Activated CD4-positive, alpha-beta T cell treated with anti-CD3 and anti-CD28 coated beads for 4 hours (primary cell): ENCODE measurements at places on chromosomes 12 and 14.

DNA sequence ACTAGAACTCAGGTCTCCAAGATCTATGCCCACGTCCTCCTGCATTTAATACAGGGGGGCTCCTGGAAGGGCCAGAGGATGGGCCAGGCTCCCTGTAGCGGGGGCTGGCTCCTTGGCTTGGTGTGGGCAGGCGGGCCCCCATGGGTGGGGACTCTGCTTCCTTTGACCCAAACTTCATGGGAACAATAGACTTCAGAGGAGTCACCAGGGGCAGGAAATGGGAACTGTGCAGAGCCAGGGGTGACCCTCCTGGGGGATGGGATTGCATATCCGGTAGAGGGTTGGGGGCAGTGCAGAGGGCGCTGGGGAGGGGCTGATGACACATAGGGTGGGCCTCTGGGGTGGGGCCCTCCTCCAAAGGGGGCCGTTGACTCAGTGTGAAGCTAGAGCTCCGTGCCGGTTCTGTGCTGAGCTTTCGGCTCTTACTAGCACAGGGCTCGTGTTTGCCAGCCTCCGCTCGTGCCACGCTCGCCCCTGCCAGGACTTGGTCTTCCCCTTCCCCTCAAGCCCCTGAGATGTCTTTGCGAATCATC is 4.6 kb downstream of the TEAD4 start:
- DNase-seq, result no peak

- DNase-seq, result no peak
These were observed 625 bp downstream of the ANGEL1 start for GRCh38 chr14:76812093-76812421.

DNA sequence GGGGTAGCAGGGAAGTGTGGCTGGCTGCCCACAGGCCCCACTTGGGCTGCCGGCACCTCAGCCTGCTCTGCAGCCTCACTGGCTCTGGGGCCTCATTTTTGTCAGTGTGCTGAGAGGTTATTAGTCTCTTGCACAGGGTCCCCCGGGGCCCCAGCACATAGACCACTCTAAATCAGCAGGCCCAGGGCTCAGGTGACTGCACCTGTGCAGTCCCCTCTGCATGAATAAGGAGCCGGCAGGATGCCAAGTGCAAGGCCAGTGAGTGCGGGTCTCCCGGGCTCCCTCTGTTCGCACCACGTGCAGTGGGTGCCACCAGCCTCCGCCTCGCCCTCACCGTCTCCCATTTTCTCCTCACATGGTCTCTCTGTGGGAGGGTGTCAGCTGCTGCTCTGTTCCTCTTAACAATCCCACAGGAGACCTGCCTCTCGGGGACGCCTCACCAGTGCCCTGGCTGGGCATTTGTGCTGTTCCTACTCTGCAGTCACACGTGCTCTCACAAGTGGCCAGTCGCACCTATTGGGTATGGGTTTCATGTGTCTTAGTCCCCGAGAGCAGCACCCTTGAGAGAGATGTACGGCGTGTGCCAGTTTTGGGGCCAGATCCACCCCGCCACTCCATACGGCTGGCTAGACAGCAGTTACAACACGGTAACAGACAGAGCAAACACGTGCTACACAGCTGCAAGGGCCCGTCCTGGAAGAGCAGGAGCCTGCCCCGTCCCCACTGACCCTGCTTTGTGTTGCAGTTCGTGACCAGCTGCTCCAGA is 40.4 kb downstream of the MMAB start:
- DNase-seq, result no peak

DNA sequence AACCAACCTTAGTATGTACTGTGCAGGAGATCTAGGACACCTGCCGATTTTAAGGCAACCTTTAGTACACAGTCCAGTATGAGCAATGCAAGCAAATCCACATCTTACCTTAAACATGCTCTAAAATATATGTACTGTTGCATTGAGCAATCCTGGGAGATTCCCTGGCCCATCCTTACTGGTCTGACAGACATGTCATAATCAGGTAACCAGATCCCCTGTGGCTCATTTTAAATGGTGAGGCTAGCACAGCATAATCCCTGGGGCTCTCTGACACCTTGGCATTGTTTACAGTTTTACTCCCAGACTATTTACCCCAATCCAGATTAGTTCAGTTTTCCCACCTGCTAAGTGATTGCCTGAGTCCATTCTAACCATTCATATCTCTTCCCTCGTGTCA is 15.1 kb downstream of the BMAL2 start:
- no peak for DNase-seq

- no peak for DNase-seq
These were observed 137.3 kb downstream of the FOXN3 start for GRCh38 chr14:89279649-89280232.

GRCh38 chr12:64083285-64084210 is 138.5 kb downstream of the KICS2 start:
- DNase-seq, result no peak

DNA sequence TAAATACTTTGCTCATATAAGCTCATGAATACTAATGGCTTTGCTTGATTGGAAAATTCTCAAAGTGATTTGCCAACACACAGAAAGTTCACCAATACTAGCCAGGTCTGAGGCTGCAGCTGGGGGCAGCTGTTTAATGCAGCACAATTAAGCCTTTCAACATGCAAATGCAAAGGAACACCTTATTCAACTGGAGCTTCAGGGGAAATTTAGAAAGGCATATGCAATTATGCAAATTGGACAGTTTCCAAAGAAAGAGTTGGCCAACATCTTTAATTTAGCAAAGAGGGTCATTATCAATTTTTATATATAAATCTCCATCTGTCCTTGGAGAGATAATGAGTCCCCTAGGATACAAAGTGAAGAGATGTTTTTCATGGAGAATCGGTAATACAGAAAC is 40.2 kb upstream of the OTOGL start:
- DNase-seq, result no peak

- DNase-seq, result no peak
These were observed 42.8 kb upstream of the CMKLR1 start for GRCh38 chr12:108381787-108382436.

DNA sequence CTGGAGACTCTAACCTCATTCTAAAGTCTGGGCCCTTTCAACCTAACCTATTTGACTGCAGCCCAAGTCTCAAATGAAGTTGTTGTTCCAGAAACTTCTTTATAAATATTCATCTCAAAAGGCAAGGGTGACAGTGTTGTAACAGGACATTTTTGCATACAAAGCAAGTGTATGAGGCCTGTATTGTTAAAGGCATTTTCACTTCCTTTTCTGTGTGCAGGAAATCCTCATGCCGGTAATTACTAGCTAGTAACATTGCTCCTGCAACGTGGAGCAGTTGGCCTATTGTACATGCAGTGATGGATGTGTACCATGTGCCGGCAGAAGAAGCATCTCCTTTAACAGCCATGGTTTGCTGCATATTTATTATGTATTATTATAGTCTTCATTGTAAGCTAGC is 156.5 kb upstream of the RMST start:
- DNase-seq, result no peak

- DNase-seq, result no peak
These were observed 216.6 kb downstream of the RAD51B start for GRCh38 chr14:68036202-68036601.

DNA sequence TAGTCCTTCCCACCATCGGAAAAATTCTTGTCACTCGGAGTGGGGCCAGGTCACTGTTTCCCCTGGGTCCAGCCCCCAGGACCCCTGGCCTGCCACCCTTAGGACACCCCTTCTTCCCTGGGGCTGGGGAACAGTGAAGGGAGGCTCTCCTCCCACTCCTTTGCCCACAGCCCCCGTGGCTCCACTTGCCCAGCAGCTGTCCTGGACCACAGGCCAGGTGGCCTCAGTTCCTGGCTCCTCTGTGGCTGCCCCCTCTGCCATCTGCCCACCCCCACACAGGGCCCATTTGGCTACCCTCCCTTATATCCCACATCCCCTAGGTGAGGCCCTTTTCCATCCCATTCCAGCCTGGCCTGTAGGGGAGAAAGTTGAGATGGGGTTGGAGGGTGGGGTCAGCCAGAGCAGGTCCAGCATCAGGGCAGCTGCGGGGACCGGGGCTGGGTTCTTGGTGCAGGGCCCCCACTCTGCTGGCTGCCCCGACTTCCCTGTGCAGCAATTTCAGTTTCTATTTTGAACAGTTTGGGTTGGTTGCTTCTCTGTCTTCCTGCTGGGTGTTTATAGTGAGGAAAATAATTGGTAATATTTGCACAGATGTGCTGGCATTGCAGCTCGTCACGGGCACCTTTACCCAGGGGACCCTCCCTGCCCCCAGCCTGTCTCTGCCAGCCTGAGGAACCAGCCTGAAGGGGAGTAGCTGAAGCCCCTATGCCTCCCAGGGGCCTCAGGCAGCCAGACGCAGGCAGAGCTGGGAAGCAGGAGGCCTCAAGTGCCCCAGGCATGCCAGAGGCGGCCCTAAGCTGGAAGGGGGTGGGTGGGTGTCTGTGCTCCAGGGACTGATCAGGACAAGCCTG is 23.4 kb downstream of the SYNDIG1L start:
- DNase-seq, result no peak

GRCh38 chr14:37864861-37865718 is 269.7 kb downstream of the TTC6 start:
- no peak for DNase-seq

GRCh38 chr14:101905614-101906013 is 58.8 kb upstream of the DYNC1H1 start:
- no peak for DNase-seq

- no peak for DNase-seq
These were observed 26.7 kb downstream of the TSPAN11 start for GRCh38 chr12:30953257-30953656.

DNA sequence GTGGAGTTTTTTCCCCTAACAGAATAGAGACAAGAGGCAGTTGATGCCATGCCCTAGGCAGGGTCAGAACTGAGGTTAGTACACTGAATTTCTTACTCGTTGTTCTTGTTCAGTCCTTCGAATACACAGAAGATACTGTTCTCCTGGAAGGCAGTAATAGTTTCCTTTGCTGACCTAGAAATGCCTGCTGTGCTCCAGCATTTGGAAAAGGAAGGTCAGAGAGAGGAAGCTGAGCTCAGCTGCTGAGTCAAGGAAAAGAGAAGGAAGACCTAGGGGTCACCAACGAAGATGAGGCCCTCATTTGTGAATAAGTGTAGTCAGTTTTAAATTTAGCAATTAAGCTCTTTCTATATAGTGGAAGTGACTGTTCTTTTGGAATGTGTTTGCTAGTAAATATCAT is 100.1 kb downstream of the CRADD start:
- no peak for DNase-seq

DNA sequence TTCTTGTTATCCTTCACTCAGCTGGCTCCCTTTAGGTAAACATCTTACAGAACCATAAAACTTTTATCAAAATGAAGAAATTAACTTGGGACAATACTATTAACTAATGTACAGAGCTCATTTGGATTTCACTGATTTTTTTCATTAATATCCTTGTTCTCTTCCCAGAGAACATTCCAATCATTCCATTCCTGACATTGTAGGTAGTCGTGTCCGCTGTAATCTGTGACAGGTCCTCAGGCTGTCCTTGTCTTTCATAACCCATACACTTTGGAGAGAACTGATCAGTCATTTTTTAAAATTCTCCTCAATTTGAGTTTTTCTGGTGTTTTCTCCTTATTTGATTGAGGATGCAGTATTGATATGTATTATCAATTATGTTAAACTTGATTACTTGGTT is 916.8 kb downstream of the GALC start:
- DNase-seq, result no peak
